Cortex of kidney (tissue), 1 donor: ENCODE measurements at places on chromosomes 5 and 9.

- no peak for DNase-seq
Measured at GRCh38 chr9:18748251-18748701, 274.3 kb downstream of the ADAMTSL1 start.

GRCh38 chr5:79886456-79886855, 104.6 kb downstream of the MTX3 start:
- no peak for DNase-seq

- peak; percentile 36 for DNase-seq
Measured at GRCh38 chr9:114163517-114163951, 8.2 kb downstream of the COL27A1 start.

DNA sequence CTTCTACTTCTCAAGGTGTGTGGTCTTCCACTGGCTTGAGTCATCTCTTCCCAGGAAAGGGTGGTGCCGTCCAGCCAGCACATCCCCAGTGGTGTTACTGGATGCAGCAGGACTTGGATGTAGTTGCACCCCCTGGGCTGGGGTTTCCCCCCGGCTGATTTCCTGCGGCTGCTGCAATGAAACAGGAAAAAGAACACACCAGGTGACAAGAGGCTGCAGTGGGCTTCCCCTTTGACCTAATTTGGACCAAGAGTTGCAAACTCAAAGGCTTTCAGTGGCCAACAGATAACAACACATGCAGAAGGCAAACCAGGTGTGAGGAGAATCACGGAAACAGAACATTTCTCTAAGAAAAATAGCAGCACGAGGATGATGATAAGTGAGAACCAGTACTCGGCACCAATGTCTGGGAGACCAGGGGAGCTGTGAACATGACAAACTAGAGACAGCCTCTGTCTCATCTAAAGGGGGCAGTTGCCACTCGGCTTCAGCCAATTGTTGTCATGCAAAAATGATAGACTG, 83.7 kb downstream of the PDE6A start:
- no peak for DNase-seq
